ENCODE measurements at places on chromosomes 7 and 10.

- no peak for DNase-seq
Observed at GRCh38 chr10:131851346-131851745, 49.5 kb upstream of the PPP2R2D start.

DNA sequence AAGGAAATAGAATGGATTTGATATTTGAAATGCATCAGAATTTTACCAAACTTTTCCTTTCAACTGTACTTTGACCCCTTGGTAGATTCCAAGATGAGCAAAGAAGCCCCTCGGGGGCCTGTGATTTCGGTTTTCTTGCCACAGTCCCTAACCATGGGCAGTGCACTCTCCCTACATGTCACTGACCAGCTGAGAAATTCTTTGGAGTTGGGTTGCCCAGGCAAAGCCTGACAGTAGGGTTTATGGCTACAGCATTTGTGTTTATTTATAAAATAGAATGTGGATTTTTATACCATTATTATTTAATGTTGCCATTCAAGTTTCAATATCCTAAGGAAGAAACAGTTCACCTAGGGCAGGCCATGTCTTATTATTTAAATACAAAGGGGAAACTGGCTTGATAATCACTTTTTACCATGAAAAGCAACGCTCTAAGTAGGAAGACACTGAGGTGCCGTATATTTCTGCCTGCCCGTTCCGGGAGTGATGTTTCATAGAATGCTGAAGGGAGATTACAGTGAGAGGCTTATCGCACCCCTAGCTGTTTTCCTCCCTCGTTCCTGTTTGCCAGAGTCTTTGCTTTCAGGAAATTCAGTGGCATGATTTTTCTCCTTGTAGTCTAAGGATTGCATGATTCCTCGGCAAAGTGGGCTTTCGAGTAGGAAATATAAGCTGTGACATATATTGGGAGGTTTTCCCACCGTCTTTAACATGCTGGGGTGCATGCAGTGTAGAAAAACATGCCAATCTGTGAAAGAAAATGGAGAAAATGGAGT is 35.8 kb downstream of the WIPF3 start:
- DNase-seq, result no peak

DNA sequence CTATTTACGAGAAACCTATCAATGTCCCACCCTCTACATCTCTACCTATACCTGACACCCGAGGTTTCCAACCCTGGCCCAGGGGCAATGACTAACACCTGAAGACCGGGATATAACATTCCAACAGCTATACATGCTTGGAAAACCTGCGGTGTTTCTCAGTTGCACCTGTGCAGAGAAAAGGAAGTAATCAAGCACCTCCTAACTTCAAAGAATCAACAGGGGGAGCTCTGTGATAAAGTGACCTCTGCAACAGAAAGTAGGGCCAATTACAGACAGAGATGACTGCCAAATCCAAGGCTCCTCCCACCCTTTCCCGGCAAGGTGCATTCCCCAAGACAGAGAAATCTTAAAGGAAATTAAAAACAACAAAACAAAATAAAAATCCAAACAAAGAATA is 41.3 kb downstream of the CCDC6 start:
- DNase-seq, result no peak

GRCh38 chr7:84865560-84865959 is 321.3 kb downstream of the SEMA3D start:
- no peak for DNase-seq

- no peak for DNase-seq
Observed at GRCh38 chr10:77410523-77410922, 227.1 kb downstream of the KCNMA1 start.

DNA sequence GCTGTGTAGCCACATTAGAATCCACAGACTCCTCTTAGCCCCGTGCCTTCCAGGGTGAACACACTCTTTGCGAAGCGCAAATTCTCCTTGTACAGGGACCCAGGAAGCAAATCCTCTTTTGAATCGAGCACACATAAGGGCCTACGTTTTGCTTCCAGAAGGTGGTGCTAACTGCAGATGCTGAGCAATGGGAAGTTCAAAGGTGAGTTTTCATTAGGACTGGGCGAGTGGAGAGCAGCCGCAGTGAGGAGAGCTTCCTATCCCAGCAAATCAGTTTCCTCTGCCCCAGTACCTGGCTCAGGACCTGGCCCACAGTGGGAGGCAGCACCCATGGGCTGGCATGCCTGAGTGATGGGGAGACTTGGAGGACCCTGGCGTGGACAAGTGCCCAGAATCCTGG is 23.5 kb upstream of the GPR26 start:
- DNase-seq, result no peak

GRCh38 chr7:73668103-73668885 is 663 bp downstream of the VPS37D start:
- DNase-seq, result no peak

DNA sequence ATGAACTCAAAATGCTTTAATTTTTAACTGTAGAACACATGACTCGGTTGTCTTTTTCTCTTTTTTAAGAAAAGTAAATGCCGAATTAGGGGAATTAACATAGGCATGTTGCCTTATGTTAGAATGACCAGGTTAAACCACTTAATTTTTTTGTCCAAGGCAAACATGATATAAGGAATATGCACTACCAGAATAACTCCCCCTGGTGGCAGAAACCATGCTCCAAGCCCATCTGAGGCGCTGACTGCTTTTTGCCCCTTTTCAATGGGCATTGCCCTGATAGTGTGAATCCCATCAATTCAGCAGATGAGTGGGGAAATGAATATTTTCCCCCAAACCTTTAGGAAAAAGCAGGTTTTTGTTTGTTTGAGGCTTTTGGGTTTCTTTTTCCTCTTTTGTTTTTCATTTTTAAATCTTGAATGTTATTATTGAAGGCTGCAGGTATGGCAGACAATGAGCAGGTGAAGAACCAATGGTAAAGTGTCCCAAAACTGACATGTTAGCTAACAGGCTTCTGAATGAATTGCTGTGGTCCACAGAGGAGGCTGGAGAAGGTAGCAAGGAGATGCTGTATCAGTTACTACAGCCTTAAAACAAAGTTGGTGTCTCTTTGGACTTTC is 284.3 kb downstream of the SORCS3 start:
- no peak for DNase-seq

DNA sequence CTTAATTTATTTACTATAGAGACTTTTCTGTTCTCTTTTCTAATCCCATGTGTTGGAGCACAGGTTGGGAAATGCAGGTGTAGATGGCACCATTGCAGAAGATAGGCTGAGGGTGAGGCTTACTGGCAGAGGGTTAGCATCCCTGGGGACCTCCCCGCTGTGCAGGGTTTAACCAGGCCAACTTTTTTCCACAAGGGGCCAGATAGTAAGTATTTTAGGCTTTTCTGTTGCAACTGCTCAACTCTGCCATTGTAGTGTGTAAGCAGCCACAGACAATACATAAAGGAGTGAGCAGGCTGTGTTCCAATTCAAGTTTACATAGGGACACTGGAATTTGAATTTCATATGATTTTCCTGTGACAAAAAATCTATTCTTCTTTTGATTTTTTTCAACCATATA is 34.6 kb upstream of the AOAH start:
- DNase-seq, result no peak

DNA sequence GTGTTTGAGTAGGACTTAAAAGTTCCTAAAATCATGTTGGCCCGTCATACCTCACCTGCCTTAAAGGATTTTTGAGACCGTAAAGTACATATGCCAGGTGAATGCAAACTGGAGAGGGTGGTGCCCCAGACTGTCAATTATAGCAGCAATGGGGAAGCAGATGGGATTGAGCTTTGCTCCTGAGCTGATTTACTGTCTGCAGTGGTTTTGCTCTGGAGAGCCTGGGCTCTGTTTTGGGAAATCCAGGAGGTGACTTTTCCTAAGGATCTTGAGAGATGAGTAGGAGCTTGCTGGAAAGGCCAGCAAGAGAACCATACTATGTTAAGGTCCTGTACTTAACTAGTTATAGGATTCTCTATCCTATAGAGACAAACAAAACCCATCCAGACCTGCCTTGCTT is 43.0 kb downstream of the COL13A1 start:
- no peak for DNase-seq

- no peak for DNase-seq
Observed at GRCh38 chr10:91969297-91969696, 45.7 kb downstream of the BTAF1 start.

DNA sequence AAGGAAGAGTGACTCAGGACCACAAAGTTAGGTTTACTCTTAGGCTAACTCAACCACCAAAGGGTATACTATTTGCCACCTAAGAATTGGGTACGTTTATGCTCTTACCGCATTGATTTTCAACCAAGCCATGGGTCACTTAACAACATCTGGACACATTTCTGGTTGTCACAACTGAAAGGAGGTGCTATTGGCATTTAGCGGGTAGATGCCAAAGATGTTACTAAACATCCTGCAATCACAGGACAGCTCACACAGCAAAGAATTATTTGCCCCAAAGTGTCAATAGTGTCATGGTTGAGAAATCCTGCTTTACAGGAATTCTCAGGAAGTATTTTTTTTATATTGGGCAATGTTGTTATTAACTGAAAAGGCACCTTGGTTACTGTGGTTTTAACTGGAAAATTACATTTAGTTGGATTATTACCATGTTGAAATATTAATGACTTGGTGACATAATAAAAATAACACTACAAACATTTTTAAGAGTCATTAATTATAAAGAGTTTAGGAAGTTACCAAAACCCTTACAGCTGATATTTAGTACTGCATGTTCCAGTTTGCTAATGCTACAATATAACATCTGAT is 185.0 kb upstream of the TMEM196 start:
- no peak for DNase-seq

- DNase-seq, result no peak
Observed at GRCh38 chr10:17239345-17240085, 11.5 kb downstream of the VIM start.

DNA sequence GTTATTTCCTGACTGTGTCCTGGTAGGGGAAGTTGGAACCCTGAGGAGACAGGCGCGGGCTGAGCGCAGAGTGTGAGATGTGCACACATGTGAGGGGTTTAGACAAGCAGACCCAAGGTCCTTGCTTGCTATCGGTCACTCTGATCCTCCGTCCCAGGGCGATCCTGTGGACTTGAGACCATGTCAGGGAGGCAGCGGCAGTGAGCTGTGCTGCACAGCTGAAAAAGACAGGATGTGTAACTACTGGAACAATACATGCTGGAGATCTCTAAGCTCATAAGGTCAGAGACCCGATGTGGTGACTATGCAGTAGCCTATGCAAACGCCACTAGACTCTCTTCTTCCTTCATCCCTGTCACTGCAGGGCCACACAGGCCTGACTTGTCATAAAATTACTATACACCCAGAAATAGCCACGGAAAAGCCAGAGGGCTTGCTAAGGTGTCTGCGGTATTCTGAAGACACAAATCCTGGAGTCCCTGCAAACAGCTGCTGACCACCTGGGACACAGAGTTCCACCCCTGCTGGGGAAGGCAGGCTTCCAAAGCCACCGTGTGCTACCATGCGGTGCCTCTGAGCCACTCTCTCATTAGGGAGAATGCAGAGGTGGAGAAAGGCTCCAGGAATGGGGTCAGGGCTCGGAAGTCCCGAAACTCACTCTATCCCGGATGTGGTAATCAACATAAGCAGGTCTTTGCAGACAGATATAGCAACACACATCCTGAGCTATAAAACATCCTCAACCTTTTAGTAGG is 91.1 kb upstream of the DDC start:
- DNase-seq, result no peak

- no peak for DNase-seq
Observed at GRCh38 chr10:130362308-130362761, 226.1 kb downstream of the GLRX3 start.

GRCh38 chr7:43735403-43735801 is 6.1 kb upstream of the COA1 start:
- DNase-seq, result no peak

Data from heart left ventricle (tissue), 16 donors.